ENCODE measurements at places on chromosomes 2 and 18.

- DNase-seq = no peak
These were observed 8.7 kb upstream of the PSD4 start for GRCh38 chr2:113164930-113165585.

GRCh38 chr2:187469538-187469937 lies 21.5 kb upstream of the CALCRL start:
- no peak for DNase-seq

GRCh38 chr2:19642501-19642900 lies 259.3 kb downstream of the TTC32 start:
- DNase-seq = no peak

DNA sequence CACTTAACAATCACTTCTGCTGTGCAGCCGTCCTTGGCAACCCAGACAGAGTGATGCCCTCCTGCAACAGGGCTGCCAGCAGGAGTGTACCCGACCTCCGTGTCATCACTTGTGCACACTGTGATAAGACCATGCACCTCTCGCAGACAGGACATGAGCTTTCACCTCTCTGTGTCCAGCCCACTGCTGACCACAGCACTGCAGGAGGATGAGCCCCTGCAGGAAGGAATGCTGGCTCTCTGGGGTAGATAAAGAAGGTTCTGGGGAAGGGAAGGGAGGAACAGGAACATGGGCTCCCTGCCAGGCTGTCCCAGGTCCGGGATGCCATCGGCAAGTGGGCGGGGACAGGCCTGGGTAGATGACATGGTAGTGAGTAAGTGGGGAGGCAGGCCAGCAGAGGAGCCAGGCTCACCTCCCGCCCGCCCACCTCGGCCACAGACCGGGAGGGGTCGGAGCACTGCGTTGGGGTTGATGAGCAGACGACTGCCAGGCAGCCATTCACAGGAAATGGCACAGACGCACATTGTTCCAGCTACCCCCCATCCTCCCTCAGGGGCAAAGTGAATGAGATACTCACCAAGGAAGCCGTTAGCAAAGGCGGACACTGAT lies 18.6 kb upstream of the COL6A3 start:
- DNase-seq = no peak

- DNase-seq = no peak
These were observed 128.0 kb upstream of the TACR1 start for GRCh38 chr2:75327334-75327733.

GRCh38 chr2:165435611-165436010 lies 33.9 kb upstream of the CSRNP3 start:
- DNase-seq = no peak

DNA sequence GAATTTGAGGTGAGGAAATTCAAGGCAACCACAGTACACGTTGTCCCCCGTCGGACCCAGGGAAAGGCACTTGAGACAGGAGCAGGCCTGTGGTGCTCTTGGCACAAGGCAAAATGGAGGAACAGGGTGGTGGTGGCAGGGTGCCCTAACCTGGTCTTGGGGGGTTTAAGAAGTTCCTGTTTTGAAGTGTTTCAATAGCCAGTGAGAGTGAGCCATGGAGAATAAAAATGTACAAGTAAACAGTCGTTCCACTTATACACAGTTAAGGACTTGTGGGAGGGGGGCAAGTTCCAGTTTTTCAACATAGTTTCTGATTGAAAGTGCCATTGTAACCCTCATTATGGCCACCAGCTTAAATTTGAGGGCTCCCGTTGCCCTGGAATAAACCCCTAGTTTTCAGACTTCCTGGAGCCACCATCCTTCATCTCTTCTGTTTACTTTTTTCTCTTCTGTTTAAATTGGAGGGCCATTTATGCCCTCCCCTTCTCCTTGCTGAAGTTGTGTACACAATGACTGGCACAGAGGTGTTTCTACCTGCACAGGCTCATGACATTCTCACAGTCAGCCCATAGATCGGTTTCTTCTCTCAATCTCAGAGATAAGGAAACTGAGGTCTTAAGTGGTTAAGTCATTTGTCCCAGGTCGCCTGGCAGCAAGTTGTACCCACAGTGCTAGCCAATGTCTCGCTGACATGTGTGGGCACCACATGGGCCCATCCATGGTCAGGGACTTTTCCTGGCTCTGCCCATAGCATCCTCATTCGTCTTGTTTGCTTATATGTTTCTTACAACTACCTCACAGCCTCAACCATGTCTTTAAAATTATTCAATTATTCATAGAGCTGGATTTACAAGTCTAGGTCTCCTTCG lies 66.0 kb upstream of the ST3GAL5 start:
- no peak for DNase-seq

DNA sequence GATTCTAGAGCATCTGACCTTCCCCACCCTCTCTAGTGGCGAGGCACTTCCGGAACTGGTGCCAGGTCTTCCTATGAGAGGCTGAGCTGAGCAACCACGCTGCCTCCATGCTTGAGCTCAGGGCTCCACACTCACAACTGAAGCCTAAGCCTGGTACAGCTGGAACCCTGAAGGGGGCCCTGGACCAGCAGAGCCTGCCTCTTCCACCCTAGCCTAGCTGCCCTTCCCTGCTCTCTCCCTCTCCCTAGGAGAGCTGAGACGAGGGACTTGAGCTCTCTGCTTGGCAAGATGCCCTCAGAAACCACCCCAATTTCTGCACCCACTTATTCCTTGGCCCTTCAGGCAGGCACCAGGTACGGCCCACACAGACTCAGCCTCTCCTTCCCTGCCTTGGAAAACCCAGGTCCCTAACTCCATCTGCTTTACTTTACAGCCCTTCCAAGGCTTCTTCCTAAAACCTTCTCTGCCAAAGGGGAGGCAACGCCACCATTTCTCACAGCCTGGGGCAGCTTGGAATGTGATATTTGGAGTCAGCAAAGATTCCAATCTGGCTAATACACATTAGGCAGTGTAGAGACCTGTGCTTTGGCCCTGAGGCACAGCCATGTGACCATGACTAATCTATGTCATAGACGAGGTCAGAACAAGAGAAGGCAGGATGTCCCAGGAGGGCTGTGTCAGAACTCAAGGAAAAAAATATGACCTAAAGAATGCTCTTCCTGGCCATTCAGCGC lies 18.8 kb downstream of the COX7A2L start:
- DNase-seq = no peak
